ENCODE measurements at places on chromosomes 5 and 9.

- no peak for DNase-seq
Measured at GRCh38 chr9:61665330-61665751, 475.5 kb downstream of the SPATA31A7 start.

- no peak for DNase-seq
Measured at GRCh38 chr5:10756549-10756948, 4.5 kb downstream of the DAP start.

- no peak for DNase-seq
Measured at GRCh38 chr9:92978345-92978875, 31.1 kb downstream of the FGD3 start.

GRCh38 chr5:59832577-59833301 lies 60.8 kb downstream of the PDE4D start:
- DNase-seq: no peak

GRCh38 chr9:137236936-137237421 lies 4.1 kb upstream of the TUBB4B start:
- DNase-seq: no peak

GRCh38 chr5:141343242-141343952 lies at the start of gene PCDHGA3:
TSS of gene PCDHGA3 (plus strand) at chr5:141343829. CDS start at chr5:141344034, 205 bp downstream.
- DNase-seq: no peak

DNA sequence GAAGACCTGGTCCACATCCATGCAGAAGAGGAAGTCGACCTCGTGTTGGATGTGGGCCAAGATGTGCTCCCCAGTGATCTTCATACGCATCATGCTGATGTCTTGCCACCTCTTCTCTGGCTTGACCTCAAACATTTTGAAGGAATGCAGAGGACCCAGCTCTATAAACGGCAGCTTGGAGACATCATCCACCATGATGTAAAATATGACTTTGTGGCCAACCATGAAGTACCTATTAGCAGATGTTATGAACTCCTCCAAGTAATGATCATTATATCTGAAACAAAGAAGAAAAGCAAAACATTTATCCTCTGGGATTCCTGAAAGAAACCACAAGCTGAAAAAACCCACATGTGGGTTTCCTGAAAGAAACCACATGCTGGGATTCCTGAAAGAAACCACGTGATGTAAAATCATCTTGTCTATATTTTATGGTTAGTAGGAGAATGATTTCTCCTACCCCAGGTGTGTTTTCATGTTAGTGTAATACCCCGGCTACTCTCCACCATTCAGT lies 52.3 kb downstream of the GGTA1 start:
- DNase-seq: peak; percentile 80

DNA sequence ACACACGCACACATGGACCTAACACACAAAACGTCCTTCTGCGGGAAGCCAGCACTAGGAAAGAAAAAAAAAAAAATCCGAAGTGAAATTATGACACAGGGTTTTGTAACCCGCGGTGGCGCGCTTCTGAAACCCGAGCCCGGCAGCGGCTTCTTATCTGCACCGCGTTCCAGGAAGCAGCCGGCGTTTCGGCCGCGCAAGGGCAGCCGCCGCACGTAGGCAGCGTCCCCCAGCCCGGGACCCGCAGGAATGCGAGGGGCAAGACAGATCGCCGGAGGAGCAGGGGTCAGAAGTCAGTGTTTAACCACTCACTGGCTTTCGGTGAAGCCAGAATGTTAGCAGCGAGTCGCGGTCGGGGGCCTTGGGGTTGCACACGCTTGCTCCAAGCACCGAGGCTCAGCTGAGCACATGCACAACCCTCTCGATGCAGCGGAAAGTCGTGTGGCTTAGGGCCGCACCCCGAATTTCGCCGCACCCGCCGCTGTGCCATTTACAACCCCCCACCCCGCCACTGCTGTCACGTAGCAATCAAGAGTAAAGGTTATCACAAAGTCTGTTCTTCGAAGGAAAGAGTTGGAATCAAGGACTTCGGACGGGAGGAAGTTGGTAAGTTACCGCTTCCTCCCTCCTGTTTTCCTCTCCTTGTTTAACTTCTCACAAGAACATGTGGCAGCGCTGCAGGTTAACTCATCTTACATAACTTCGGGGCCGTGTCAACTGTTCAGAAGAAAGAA lies 167.9 kb downstream of the AUH start:
- no peak for DNase-seq

GRCh38 chr5:126460459-126460858 lies 37.2 kb downstream of the GRAMD2B start:
- no peak for DNase-seq

DNA sequence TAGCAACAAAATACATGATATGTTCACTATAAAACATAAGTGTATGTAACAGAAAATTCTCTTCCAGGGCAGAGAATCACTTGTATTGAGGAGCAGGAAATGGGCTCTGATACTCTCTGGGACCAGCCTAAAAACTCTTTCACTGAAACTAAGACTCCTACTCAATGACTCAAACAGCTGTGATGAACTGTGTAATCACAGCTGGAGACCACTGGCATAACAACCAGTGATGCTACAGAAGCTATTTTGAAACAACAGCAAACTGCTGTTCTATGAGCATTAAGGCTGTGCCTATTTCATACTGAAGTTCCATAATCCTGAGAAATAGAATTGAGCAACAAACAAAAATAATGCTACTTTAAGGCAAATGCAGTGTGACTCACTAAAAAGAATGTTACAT lies 594.0 kb downstream of the HINT1 start:
- DNase-seq: no peak

DNA sequence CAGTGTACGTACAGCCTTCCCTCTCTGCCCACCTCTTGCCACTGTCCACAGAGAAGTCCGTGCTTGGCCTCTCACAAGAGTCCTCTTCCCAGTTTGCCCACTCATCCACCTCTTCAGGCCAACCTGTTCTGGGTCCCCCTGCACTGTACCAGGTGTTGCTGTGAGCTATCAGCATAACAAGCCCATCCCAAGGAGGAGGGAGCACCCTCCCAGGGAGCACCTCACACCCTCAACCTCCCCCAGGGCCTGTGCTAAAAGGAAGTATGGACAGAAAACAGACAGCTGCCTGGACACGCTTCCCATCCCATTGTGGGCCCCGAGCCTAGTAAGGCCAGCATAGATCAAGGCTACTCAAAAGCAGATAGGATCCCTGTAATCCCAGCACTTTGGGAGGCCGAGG lies 114.2 kb upstream of the ICE1 start:
- no peak for DNase-seq

DNA sequence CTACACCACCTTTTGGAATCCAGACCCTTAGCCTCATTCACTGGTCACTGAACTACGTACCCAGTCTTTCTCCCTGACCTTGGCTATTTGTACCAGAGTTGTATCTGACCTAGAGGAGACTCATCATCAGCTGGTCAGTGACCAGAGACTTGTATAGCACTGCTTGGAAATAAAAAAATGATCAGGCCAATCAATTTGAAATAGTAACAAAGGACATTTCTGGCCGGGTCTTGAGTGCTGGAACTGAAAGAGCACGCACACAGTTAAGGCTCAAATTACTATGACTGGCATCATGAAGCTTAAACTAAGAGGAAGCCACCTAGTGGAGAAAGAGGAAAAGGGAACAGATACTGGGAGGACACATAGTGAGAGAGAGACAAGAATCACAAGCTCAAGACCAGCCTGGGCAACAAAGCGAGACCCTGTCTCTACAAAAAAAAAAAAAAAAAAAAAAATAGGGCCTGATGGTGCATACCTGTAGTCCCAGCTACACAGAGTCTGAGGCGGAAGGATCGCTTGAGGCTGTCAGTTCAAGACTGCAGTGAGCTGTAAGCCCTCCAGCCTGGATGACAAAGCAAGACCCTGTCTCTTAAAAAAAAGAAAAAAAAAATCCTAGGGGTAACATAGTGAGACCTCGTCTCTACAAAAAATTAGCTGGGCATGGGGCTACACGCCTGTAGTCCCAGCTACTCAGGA lies 12.8 kb upstream of the SRP19 start:
- peak; percentile 57 for DNase-seq

DNA sequence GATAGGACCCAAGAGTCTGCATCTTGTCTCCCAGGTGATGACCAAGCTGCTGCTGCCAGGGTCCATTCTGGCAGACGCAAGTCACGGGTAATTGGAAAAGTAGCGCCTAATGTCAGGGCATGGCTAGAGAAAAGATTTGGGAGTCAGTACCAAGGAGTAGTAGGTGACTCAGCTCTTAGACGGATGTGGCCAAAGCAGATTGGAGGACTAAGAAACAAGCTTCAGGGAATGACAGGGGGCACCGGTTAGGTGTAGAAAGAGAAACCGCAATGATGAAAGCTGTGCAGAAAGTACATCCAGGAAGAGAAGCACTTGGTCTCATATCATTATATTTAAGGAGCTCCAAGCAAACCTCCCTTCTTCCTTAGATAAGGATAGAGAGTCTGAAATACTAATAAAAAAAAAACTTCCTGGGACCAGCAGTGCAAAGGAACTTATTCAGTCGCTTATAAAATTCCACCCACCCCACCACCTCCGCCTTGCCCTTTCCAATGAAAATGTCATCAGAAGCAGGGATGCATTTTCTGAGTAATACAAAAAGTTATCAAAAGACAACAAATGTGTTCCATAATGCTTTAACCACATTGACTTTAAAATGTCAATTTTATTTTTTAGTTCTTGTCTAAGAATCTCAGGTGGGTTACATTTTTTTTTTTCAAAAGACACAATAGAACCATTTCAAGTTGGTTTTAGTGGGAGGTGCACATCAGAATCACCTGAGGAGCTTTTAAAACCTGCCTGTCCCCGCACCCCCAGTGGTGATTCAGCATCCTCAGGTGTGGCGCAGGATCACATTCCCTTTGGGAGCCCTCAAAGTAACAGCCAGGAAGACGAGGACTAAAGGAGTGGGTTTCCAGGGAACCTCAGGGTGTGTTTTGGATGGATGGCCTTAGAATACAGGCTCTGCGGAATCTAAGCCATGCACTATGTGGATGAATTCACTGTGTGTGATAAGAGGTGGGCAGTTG lies 31.2 kb downstream of the PTPN3 start:
- no peak for DNase-seq

GRCh38 chr9:81083854-81084512 lies 605.4 kb downstream of the TLE1 start:
- no peak for DNase-seq

- no peak for DNase-seq
Measured at GRCh38 chr5:66324357-66324756, 180.3 kb downstream of the SREK1 start.

GRCh38 chr5:130043834-130044233 lies 139.6 kb downstream of the CHSY3 start:
- DNase-seq: no peak

- peak; percentile 49 for DNase-seq
Measured at GRCh38 chr5:144040615-144041305, 129.7 kb downstream of the YIPF5 start.

DNA sequence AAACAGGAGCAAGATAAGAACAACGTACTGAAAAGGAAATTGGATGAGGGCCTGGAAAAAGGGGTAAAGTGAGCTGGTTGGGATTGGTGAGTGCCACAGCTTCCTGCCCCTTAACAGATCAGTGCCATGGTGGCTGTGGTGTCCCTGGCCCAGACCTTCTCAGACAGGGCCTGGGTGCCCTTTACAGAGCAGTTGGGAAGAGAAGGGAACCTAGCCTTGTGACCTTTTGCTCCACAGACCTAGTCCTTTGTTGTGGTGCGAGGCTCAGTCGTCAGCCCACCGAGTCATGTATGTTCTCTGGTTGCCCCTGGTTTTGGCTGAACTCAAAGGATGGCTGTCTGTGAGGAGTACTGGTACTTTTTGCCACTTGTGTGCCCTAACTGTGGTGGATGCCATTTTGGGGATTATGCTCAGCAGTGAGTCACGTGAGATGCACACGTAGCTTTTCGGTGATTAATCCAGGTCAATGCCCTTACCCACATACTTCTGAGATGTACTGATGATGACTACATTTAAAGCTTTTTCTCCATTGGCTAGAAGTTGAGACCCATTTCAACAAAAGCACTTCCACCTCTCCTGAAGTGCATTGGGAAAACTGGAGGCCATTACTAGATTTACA lies 48.4 kb downstream of the EXOSC2 start:
- peak; percentile 36 for DNase-seq

- DNase-seq: no peak
Measured at GRCh38 chr5:134092875-134093274, 21.6 kb upstream of the TCF7 start.

DNA sequence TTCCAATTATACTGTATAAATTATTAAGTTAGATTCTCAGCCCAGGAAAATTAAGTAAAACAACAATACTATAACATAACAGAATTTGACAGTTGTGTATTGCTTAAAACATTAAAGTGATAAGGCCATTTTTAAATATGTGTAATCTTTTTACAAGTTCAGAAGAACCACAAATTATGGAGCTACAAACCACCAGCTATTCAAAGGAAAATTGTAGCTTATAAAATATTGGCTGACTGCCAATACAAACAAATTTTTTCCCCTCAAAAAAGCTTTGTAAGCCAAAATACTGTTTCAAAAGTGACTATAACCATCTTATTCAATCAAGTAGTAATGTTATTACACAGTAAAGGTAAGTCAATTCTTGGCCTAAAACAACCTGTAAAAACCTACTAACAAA lies 21.9 kb downstream of the STRBP start:
- DNase-seq: no peak

- peak; percentile 62 for DNase-seq
Measured at GRCh38 chr5:148972974-148973374, 89.9 kb downstream of the SH3TC2 start.

- DNase-seq: no peak
Measured at GRCh38 chr9:96107436-96107835, 194.5 kb downstream of the HSD17B3 start.

DNA sequence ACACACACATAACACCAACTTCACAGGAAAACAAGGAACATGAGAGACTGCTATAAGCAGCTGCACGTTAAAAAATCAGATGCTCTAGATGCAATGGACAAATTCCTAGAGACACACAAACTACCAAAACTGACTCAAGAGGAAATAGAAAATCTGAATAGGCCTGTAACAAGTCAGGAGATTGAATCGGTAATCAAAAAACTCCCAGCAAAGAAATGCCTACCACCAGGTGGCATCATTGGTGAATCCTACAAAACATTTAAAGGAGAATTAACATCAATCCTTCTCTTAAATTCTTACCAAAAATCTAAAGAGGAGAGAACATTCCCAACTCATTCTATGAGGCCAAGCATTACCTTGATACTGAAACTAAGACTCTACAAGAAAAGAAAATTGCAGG lies 54.9 kb downstream of the NDST1 start:
- DNase-seq: no peak

DNA sequence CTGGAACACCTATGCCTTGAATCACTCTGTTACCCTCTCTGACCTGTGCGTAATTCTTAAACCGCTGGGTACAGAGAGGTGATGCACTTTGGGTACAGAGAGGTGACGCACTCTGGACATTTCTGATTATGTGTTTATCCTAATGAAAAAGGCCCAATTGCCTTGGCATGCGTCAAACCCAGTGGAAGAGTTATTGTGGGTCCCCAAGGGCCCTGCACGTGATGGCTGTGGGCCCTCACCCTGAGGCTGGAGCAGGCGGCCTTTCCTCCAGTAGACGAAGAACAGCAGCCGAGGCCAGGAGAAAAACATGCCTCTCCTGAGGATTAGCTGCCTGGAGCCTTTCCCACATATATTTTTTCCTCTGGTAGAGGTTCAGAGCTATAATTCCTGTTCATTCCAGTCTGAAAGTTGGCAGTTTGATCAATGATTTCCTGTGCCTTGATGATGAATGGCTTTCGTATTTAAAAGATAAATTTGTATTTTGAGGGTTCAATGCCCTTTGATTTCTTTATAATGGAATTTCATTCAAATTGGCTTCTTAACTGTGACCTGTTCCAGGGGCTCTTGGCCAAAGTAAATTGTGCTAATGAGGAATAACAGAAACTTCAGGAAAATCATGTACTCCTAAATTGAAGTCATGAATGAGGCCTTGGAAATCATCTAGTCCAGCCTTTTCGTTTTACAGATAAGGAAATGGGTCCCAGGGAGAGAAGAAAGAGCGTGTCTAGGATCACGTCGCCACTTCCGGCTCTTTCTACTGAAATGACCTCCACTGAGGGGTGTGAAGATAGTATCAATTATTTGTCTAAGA lies 22.8 kb downstream of the ACER2 start:
- DNase-seq: no peak
